Activated CD8-positive, alpha-beta memory T cell treated with anti-CD3 and anti-CD28 coated beads, Interleukin-2, amount 50 U/mL, for 4 hours (primary cell): ENCODE measurements at places on chromosomes 11 and 22.

- no peak for DNase-seq
These were observed 3.8 kb upstream of the CPT1A start for GRCh38 chr11:68845351-68846002.

GRCh38 chr11:68796801-68797200, 44.9 kb downstream of the CPT1A start:
- no peak for DNase-seq

DNA sequence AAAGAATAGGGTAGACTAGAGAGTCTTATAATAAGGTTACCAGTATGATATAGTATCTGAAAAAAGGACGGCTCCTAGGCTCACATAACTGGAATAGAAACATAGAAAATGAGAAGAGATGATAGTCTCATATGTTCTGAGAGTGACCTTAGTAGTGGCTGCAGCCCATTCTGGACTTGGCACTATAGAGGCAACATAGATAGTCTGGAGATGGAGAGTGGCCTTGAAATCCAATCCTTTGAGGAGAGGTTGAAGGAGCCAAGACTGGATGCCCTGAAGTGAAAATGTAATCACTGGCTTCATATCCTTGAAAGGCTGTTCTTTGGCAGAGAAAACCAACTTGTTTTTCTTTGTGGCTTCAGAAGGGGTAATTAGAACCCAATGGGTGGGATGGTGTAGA, 81.1 kb downstream of the STIM1 start:
- DNase-seq, result no peak

GRCh38 chr11:123682696-123683410, 28.4 kb upstream of the SCN3B start:
- no peak for DNase-seq

DNA sequence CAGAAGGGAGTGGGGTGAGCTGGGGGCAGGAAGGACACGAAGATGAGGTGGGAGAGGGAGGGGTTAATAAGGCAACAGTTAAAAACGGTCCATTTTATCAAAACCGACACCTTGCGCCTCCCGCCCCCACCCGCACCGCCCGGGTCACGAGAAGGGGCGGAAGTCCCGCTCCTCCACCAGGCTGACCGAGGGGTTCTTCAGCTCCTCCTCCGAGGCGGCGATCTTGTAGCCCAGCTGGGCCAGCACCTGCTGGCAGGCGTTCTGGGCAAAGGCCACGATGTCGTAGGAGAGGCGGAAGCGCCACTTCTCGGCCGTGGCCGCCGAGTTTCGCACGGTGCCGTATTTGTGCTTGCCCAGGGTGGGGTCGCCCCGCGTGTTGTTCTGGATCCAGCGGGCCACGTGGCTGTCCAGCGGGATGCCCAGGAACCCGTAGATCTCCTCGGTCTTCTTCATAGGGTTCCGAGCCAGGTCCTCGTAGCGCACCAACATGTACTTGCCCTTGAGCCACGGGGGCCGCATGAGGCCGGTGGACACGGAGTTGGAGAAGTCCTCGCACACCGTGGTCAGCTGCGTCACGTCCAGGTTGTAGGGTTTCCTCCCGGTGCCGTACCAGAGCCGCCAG, 15.8 kb downstream of the CHST1 start:
- DNase-seq, result no peak

GRCh38 chr11:9230296-9230695, 34.9 kb downstream of the DENND5A start:
- DNase-seq, result no peak

DNA sequence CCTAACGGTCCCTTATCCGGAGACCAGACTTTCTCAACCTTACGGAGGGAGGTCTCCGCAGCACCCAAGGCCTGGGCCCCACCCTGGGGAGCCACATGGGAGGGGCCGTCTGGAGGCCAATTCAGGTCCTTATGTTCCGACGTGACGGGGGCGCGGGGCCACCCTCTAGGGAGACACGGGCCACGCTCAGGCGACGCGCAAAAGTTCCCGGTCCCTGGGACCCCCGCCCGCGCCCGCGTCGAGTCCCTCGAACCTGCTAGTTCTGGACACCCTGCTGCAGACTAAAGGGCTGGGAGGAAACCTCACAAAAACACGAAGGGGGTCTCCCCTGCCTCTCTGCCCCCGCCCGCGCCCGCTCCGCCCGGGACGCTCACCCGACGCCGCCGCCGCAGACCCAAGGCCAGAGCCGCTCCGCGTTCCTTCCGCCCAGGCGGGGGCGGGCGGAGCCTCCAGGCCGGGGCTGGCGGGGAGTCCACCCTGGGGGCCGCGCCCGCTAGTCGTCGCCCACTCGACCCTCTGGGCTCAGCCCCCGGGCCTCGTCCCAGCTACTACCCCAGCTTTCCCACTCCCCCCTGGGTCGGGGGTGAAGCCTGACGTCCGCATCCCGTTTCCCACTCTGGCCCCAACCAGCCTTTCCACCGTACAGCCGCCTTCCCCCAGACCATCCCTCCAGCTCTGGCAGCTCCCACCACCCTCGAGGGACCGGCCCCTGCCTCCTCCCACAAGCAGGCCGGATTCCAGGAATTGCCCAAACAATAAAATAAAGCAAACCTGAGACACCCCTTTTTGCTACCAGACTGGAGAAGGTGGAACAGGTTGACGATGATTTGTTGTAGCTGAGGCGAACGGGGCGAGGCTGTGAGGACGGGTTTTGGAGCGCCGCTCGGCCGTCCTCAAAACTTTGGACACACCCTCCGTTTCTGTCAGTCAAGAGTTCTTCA, 2.7 kb downstream of the RNH1 start:
- no peak for DNase-seq

GRCh38 chr11:70502677-70503467, 104.5 kb downstream of the CTTN start:
- DNase-seq, result no peak

DNA sequence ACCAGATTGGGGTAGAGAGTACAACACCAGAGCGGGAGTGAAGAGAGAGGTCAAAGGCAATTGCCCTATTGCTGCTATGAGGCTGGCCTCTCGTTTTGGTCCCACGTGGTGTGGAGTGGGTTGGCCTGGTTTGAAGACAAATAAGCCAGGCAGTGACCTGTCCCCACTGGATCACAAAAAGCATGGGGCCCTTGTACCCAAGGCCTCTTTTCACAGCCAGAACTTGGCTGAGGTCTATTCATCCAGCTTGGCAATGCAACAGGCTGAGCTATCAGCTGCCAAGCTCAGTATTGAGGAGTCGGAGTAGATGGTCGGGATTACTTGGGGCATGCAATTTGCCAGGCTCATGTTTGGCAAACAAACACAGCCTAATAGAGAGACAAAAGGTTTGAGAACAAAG, 19.2 kb upstream of the GALNT18 start:
- no peak for DNase-seq

GRCh38 chr22:30373331-30374325, 13.6 kb downstream of the RNF215 start:
- DNase-seq, result no peak
